ENCODE measurements at places on chromosomes 2 and 18. TPM values are rescaled to one million over a fixed set of nuclear protein-coding genes. Genes with fewer than 3 reads are reported as not detected.

The DNER gene
- not detected for total RNA-seq

The SMAD2 gene
- total RNA-seq, result 96.1 TPM

The CCNYL1 gene
- 15.9 TPM for total RNA-seq

The DTNA gene
- total RNA-seq, result 20.8 TPM

The UGT1A3 gene
- not detected for total RNA-seq
